ENCODE measurements at places on chromosomes 5 and 9.
A peak's percentile ranks its signal among the peaks of the same experiment; 100 is the strongest.

DNA sequence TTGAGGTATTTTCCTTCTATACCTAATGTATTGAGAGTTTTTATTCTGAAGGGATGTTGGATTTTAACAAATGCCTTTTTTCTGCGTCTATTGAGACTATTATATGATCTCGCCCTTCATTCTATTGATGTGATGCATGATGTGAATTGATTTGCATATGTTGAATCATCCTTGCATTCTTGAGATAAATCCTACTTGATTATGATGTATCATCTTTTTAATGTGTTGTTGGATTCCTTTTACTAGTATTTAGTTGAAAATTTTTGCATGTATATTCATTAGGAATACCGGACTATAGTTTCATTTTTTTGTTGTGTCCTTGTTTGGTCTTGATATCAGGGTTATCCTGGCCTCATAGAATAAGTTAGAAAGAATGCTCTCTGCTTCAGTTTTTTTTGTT lies 169.7 kb downstream of the NPR3 start:
- no peak for DNase-seq

DNA sequence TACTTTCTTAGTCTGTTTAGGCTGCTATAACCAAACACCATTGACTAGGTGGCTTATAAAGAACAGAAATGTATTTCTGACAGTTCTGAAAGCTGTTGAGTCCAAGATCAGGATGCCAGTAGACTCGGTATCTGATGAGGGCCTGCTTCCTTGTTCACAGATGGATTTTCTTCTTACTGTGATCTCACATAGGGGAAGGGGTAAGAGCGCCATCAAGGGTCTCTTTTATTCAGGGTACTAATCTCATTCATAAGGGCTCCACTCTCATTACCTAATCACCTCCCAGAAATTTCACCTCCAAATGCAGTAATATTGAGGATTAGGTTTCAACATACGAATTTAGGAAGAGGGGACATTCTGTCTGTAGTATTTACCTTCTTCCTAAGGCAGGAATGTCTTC lies 384.0 kb upstream of the DMAC1 start:
- no peak for DNase-seq

GRCh38 chr9:99114846-99115500 lies 10.1 kb downstream of the TGFBR1 start:
- no peak for DNase-seq

DNA sequence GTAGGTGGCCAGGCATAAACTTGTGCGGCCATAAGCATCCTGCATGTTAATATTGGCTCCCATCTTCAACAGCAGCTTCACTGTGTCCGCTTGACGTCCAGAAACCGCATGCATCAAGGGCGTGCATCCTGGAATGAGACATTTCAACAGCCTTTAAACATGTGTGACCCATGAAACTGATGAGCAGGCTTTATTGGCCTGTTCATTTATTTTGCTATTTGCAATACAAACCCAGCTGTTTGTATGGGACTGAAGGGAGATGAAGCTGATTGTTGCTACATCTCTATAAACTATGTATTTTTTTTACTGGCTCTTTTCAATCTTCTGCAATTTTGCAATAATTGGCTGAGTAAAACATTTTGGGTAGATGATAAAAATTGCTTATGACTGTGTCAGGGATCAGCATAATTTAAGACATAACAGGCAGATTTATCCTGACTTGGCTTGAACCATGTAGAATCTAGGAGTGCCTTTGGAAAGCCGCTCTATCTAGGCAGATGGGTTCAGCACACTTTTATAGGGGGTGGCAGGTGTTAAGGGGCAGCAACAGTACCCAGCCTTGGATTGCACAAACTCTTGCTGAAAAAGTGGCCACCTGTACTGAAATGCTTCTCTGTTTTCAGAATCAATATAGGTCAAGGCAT lies 56.9 kb downstream of the ANKRD55 start:
- no peak for DNase-seq

GRCh38 chr5:31759925-31760324 lies 121.0 kb downstream of the PDZD2 start:
- no peak for DNase-seq

DNA sequence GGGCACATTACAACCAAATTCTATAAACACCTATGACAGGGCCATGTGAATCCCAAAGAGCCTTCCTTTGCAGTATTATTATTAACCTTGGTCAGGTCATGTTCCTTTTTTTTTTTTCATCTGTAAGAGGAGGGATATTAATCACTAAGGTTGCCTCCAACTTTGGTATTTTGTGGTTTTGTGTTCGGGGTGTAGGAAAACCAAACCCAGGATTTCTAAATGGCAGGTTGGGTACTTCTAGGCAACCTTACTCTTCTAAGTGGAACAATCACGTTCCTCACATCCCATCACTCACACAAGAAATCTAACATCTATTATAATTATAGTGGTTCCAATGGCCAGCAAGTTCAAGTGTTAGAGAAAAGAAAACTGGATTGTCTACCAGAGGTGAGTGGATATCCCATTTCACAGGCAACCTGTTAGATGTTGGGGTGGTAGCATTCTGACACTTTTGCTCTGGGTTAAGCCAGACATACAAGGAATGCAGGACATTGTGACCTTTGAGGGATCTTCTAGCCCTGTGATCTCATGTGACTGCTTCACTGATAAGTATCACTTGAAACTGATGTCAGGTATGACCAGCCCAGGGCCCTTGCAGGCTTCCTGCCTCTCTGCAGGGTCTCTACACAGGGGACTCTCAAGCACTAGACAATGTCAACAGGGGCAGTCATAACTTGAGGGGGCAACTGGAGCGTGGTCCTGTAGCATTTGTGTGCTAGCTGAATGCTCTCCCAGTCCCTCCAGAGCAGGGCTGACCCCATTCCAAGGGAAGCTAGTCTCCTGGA lies 126.2 kb upstream of the VLDLR start:
- DNase-seq: no peak

- DNase-seq: no peak
Observed at GRCh38 chr5:78899922-78900362, 85.2 kb downstream of the ARSB start.

GRCh38 chr9:16175461-16175860 lies 622.6 kb downstream of the CCDC171 start:
- no peak for DNase-seq

GRCh38 chr9:35945341-35946018 lies 12.5 kb downstream of the OR2S2 start:
- peak; percentile 39 for DNase-seq

DNA sequence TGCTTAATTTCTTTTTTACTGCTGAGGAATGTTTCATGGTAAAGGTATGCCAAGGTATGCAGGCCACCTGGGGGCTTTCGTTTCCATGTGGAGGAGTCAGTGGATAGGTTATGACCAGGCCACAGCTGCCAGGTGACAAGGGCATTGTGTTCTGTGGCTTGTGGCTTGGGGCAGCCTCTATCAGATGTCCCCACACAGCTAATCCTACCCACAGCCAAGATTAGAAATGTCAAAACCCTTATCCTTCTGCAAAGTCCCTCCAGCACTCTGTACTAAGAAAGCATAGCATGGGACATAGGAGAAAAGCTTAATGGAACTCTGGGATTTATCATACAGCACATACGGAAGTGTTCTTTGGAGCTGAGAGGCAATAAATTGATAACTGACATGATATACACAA lies 171.2 kb upstream of the S1PR3 start:
- no peak for DNase-seq

GRCh38 chr5:132298298-132299212 lies 4.4 kb downstream of the SLC22A4 start:
- DNase-seq: no peak

- no peak for DNase-seq
Observed at GRCh38 chr5:34656700-34657273, 659 bp downstream of the RAI14 start.

- no peak for DNase-seq
Observed at GRCh38 chr9:37760416-37761161, 7.0 kb downstream of the TRMT10B start.

- DNase-seq: no peak
Observed at GRCh38 chr9:136650648-136651047, 12.1 kb upstream of the EGFL7 start.

- no peak for DNase-seq
Observed at GRCh38 chr9:100427366-100428263, 672 bp downstream of the MSANTD3 start.

GRCh38 chr9:74543145-74543544 lies 46.0 kb downstream of the RORB start:
- DNase-seq: no peak

GRCh38 chr5:53545744-53546143 lies 14.7 kb upstream of the NDUFS4 start:
- DNase-seq: no peak

DNA sequence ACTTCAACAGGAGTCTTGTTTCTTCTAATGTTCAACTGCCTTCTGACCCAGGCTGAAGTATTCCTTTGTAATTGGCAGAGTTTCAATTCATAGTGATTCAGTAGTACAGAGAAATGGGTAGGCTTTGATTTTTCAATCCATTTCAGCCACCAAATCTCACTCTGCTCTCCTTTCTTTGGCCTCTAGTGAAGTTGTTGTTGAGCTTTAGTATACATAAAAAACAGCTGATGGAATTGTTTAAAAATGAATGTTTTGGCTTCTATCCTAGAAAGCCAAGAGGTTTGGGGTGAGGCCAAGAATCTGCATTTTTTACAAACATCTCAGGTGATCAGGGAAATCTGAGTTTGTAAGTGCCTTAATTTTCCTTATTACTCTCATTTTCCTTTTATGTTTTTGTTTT lies 182.9 kb upstream of the MAP1B start:
- no peak for DNase-seq

DNA sequence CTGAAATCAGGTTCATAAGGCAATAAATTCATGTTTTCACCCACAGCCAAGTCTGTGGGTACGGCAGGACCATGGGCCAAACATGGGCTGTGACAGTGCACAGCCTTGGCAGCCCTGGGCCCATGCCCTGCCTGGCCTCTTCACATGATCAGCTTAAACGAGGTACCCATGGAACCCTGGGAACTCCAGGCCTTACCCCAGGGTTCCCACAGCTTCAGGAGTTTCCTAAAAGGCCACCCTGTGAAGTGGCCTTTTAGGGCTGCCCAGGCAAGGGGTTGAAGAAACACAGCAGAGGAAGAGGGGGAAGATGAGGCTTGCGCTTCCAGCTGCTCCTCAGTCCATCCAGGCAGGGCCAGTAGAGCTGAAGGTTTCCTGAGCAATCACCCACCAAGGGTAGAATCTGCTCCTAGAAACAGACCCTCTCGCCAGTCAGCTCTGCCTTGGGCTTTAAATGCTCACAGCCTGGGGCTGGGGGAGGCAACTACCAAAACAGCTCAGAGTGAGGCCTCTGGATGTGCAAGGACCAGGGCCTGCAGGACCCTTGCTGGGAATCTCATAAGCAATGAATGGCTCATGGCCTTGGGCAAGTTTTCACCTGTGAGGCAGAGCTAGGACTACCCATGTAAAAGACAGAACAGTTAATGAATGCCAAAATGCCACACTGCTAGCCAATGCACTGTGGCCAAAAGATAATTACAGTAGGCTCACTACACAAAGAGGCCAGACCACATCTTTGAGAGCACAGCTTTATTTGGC lies 79.3 kb upstream of the LRRTM2 start:
- DNase-seq: no peak

DNA sequence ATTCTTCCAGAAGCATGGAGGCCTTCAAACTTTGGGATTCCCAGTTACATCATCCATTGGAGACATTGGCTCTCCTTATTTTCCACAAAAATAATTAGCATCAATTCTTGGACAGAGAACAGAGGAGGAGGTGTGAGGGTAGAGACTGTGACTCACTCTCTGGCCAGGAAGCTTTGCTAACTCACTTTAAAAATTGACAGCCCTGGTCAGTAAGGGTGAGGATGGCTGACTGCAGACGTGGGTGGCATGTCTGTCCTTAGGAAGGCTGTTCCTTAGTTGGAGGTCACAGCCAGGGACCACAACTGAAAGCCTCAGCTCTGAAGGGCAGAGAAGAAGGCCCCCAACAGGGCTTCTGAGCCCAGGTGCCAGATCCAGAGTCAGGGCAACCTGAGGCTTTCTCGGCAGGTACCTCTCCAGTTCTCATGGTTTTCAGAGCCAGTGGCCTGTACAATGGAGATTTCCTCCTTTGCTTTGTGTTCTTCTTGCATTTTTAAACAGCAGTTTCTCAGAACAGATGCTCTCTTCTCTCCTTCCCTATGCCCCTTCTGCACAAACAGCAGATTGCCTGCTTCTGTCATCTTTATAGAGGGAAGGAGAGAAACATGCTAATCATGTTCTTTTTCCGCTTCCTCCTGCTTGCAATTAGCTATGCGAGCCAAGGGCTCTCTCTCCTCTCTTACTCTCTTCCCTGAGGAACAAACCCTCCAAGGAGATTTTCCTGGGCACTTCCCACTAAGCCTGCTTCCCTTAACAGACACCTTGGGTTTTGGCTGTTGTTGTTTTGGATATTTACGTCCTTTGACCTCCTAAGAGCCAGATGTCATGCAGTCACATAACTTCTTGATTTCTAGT lies 92.5 kb upstream of the ZNF366 start:
- no peak for DNase-seq

DNA sequence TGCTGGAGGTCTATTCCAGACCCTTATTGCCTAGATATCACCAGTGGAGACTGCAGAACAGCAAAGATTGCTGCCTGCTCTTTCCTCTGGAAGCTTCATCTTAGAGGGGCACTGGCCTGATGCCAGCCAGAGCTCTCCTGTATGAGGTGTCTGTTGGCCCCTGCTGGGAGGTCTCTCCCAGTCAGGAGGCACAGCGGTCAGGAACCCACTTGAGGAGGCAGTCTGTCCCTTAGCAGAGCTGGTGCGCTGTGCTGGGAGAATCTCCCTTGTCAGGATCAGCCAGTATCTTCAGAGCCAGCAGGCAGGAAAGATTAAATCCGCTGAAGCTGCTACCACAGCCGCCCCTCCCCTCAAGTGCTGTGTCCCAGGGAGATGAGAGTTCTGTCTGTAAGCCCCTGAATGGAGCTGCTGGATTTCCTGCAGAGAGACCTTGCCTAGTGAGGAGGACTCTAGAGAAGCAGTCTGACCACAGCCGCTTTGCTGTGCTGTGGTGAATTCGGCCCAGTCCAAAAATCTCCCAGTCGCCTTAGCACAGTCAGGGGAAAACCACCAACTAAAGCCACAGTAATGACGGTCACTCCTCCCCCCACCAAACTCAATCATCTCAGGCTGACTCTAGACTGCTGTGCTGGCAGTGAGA lies 124.1 kb downstream of the JAKMIP2 start:
- DNase-seq: no peak

- DNase-seq: no peak
Observed at GRCh38 chr5:138640646-138641254, 65.5 kb upstream of the HSPA9 start.

GRCh38 chr5:60792438-60792837 lies 51.6 kb downstream of the ELOVL7 start:
- no peak for DNase-seq

DNA sequence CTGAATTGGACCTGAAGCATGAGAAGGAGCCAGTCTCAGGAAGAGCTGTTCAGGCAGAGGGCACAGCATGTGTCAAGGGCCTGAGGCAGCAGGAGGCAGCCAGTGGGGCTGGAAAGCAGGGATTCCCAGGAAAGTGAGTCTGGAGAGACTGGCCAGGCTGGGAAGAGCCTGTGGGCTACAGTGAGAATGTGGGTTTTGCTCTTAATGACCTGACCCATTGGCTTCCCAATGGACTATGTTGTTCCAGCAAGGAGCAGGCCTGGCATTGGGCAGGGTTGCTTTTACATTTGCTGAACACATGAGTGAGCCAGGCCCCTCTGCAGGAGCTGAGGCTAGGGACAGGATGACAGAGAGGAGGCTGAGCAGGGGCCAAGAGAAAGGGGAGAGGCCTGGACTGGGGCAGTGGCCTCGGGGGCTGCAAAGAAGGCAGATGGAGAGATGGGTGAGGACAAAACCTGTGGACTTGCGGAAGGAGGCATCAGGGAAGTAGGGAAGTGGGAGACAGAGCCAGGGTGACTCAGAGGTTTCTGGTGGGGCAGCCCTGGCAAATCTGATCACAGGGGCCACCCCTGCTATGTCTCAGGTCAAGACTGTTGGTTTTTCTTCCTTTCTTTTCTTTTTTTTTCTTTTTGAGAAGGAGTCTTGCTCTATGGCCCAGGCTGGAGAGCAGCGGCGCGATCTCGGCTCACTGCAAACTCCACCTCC lies 65.9 kb upstream of the NEK6 start:
- DNase-seq: no peak
